Smooth muscle cell of the pulmonary artery (primary cell): ENCODE measurements at places on chromosomes 2 and 18. TPM values are rescaled to one million over a fixed set of nuclear protein-coding genes. Genes with fewer than 3 reads are reported as not detected.

The DPP4 gene
- 39.1 and 50.5 TPM in 2 replicates for total RNA-seq

The SERPINB7 gene
- total RNA-seq, result 0.07 and 0.46 TPM in 2 replicates

The MARCO gene
- total RNA-seq, result not detected in 2 replicates

The MMADHC gene
- 116 and 147 TPM in 2 replicates for total RNA-seq

The LIMS3 gene
- 1.6 and 4.2 TPM in 2 replicates for total RNA-seq

The CFAP53 gene
- total RNA-seq, result 0.46 TPM in 2 replicates

The DTNA gene
- total RNA-seq, result 7.8 and 43.9 TPM in 2 replicates

The L3MBTL4 gene
- total RNA-seq, result 0.13 TPM in 1 of 2 replicates, not detected in the other

The STPG4 gene
- total RNA-seq, result 0.07 and 0.20 TPM in 2 replicates

The ABCG5 gene
- not detected in 2 replicates for total RNA-seq

The PROC gene
- 0.26 TPM in 1 of 2 replicates, not detected in the other for total RNA-seq

The SLC39A6 gene
- total RNA-seq, result 186 and 218 TPM in 2 replicates

The LRP2 gene
- not detected in 2 replicates for total RNA-seq

The SLC4A5 gene
- total RNA-seq, result 0.13 and 0.30 TPM in 2 replicates

The ACMSD gene
- not detected in 2 replicates for total RNA-seq

The COLEC11 gene
- 0.50 and 1.4 TPM in 2 replicates for total RNA-seq

The GALR1 gene
- not detected in 2 replicates for total RNA-seq

The PPP1CB gene
- total RNA-seq, result 142 and 165 TPM in 2 replicates

The IL18RAP gene
- 0.07 TPM in 1 of 2 replicates, not detected in the other for total RNA-seq

The MC5R gene
- not detected in 2 replicates for total RNA-seq

The ASB18 gene
- total RNA-seq, result not detected in 2 replicates

The DHRS9 gene
- 0.98 and 2.7 TPM in 2 replicates for total RNA-seq

The ATP6V1B1 gene
- total RNA-seq, result 1.1 and 2.2 TPM in 2 replicates

The TGFBRAP1 gene
- 22.0 and 31.3 TPM in 2 replicates for total RNA-seq

The DNER gene
- total RNA-seq, result 0.20 and 1.0 TPM in 2 replicates

The CFAP221 gene
- total RNA-seq, result 0.07 and 0.13 TPM in 2 replicates

The NFE2L2 gene
- 76.5 and 79.2 TPM in 2 replicates for total RNA-seq

The RAB17 gene
- total RNA-seq, result 0.78 and 0.83 TPM in 2 replicates

The CREG2 gene
- total RNA-seq, result 0.65 and 2.4 TPM in 2 replicates

The NCKAP5 gene
- 0.76 and 5.7 TPM in 2 replicates for total RNA-seq

The CGREF1 gene
- total RNA-seq, result 30.5 and 40.8 TPM in 2 replicates

The SPR gene
- 17.9 and 27.4 TPM in 2 replicates for total RNA-seq

The CRYGD gene
- not detected in 2 replicates for total RNA-seq

The ARL5A gene
- total RNA-seq, result 56.0 and 69.7 TPM in 2 replicates

The NMS gene
- total RNA-seq, result not detected in 2 replicates

The HOXD1 gene
- total RNA-seq, result 0.13 TPM in 1 of 2 replicates, not detected in the other

The MRO gene
- total RNA-seq, result 0.07 and 0.20 TPM in 2 replicates

The NDUFAF7 gene
- total RNA-seq, result 15.5 and 15.9 TPM in 2 replicates

The IL36A gene
- not detected in 2 replicates for total RNA-seq

The MAP3K2 gene
- 54.9 and 68.5 TPM in 2 replicates for total RNA-seq

The RAB11FIP5 gene
- 59.6 and 81.0 TPM in 2 replicates for total RNA-seq
